ENCODE measurements at places on chromosomes 7 and 10.

DNA sequence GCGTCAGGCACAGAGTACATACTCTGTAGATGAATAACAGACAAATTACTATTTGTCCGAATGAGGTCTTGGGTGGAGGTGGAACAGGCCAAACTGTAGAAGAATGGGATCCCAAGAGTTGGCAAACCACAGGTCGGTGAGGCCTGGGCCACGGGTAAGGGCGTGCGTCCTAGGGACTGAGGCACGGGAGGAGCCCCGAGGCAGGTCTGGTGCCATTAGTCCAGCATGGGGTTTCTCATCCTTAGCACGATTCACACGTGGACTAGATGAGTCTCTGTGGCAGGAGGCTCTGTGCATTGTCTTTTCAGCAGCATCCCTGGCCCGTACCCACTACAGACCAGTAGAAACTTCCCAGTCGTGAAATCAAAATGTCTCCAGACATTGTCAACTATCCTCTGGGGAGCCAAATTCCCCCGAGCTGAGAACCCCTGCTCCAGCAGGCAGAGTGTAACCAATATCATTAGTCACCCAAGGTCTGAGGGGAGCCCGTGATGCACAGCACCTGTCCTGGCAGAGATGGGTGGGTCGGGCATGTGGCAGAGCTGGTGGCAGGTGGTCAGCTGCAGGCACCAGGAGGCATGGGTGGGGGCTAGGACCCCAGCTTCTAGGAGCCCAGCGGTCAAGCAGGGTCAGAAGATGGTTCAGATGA is 61.3 kb downstream of the COL13A1 start:
- no peak for DNase-seq

- no peak for DNase-seq
Observed at GRCh38 chr7:117673839-117674238, 194.0 kb downstream of the CFTR start.

DNA sequence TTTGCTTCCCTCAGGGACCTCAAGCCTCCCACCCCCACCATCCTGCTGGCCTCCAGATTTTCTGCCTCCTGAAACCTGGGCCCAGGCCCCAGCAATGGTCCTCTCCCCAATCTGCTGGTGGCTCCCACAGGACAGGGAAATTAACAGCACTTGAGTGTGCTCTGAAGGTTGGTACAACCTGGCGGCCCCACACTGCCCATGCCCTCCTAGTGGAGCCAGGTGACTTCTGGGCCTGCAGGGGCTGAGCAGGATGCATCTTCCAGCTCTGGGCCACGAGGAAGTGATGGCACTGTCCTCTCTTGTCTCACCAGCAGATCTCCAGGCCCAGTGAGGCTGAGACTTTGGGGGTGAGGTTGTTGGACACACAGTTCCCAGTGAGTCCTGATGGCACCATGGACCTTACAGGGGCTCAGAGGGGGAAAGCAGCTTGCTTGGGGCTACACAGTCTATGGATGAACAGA is 3.6 kb upstream of the ZMIZ1 start:
- no peak for DNase-seq

DNA sequence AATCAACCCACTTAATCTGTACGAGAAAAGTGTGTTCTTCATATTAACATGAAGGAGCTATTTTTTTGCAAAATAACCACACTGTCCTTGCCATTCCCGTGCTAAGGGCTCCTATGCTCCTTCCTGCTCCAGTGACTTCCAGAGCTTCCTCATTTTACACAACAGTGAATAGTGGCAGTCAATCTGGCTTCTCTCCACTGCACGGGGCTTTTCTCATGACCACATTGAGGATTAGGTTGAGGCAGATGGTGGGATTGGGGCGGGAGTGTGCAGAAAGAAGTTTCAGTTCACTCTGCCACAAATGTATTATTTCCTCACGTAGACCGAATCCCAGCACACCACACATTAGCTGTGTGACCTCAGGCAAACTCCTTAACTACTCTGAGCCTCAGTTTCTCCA is 235.1 kb downstream of the ARHGAP12 start:
- DNase-seq, result no peak

DNA sequence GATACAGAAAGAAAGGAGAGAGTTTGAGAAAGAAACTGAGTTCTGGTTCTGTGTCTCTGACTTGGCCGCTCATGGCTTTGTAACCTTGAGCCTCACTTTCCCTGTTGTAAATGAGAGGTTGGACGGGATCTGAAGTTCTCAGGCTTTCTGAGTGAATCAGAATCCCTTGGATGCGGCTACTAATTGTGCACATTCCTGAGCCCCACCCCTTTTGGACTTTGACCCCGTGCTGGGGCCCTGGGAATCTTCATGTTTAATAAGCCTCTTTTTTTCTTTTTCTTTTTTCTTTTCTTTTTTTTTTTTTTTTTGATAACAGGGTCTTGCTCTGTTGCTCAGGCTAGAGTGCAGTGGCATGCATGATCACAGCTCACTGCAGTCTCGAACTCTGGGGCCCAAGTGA is 26.9 kb downstream of the SLC25A28 start:
- no peak for DNase-seq

DNA sequence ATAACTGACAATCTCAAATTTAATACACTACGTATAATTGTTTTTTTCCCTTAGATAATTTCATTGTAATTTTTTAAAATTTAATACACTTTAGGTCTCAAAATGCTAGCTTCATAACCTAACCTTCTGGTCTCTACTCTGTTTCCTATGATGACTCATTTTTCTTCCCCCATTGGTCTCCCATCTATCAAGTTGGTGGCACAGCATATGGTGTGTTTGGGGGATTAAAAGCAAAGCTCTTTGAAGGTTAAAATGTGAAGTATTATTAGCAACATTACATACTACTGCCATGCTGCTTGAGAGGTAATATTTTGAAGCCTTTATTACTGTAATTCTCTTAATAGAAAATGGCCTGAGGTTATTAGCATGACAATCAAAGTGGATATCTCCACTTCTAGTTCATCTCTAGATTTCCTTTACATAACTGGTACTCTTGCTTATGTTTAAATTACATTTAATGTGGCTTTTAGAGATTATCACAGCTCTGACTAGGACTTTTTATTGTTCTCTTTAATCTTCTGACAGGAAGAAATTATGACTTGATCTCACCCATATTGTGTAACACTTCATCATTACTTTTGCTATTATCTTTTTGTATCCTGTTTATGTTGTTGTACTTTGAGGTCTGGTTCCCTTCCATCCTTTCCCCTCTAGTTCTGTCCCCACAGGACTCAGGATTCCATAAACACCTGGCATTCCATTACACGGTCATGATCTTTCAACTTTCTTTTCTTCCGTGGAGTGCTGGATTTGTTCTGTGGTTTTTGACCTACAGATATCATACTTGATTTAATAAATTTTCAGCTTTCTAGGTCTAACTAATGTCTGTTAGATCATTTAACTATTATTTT is 185.1 kb downstream of the SEMA3D start:
- DNase-seq, result no peak

DNA sequence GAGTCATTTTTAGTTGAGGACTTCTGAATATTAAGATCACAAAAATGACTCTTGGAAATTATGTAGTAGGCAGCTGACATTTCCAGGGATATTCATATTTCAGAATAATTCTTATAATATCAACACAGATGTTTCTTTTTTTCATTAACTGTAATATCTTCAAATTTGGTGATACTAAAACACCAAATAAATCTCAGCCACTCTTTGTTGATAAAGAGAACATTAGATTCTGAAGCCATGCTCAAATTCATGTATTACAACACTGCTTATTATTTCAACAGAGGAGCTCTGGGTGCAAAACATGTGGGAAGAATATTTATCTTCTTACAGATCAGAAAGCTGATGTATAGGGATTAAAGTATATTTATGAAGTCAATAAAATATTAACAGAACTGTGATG is 355.4 kb downstream of the CRPPA start:
- DNase-seq, result no peak

DNA sequence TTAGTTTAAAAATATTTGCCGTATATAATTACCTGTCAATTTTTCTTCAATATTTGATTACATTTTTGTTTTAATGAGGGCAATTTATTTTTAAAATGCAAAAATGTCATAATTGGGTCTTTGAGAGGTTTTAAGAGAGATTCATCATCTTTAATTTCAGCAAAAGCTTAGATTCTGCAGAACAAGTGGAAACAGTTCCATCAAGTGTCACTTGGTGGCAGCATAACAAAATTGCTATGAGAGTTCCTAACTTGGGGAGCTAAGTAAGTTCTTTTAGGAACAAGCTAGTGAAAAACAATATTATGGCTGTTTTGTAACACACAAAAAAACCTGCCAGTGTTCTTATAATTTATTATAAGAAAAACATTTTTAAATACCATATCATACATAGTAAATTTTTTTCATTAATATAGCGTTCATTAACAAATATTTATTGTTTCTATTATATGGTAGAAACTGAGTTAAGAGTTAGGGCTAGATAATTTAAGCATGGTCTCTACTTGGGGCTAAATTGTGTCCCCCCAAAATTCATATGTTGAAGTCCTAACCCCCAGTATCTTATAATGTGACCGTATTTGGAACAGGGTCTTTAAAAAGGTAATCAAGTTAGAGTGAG is 155.2 kb downstream of the MAGI2 start:
- no peak for DNase-seq

DNA sequence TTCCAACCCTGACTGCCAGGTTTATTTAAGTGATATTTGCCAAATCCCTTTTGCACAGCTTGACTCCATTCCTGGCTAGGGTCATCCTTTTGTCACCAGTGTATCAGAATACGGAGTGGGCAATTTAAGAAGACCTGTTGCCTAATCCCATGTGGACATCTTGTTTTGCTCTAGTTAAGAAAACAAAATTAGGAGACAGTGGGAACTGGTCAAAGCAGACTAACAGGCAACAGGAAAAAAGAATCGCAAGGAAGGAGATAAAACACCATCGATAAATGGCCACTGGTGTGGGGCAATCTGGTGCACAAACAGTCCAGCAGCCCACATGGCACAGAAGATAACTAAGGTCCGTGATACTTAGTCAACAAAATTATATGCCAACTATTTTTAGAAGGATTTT is 21.4 kb downstream of the KDM7A start:
- DNase-seq, result no peak

- DNase-seq, result no peak
Observed at GRCh38 chr10:12428447-12429135, 79.2 kb downstream of the CAMK1D start.

DNA sequence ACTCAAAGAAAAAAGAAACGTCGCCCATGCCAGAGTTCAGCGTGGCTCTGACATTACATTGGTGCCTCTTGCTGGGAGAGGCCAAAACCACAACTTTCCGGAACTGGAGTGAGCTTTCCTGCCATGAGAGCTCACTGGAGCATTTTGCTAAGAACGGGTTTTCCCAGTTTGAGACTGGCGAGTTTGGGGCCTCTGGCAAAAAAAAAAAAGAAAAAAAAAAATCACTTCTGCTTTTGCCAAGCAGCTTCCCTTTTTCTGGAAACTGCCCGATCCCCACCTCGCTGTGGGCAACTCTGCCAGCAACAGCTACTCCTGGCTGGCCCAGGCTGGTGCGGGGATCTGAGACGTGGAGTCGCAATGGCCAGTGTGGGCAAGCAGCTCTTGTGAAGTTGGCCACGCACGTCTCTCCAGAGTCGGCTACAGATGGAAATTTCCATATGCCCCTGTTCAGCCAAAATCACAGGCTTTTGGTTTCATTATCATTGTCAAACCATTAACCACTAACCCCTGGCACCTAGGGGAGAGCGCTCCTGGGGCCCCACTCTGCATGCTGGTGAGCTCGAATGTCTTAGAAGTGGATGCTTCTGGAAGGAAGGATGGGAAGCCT is 25.7 kb downstream of the PRKAG2 start:
- DNase-seq, result peak; percentile 40

DNA sequence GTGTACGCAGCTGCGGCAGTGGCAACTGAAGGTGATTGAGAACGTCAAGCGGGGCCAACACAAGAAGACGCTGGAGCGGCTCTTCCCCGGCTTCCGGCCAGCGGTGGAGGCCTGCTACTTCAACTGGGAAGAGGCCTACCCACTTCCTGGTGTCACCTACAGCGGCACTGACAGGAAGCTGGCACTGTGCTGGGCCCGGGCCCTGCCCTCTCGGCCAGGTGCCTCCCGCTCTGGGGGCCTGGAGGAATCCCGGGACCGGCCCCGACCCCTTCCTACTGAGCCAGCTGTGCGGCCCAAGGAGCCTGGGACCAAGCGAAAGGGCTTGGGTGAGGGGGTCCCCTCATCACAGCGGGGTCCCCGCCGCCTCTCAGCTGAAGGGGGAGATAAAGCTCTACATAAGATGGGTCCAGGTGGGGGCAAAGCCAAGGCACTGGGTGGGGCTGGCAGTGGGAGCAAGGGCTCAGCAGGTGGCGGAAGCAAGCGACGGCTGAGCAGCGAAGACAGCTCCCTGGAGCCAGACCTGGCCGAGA is 6.5 kb downstream of the ZSWIM8 start:
- no peak for DNase-seq

- peak; percentile 80 for DNase-seq
Observed at GRCh38 chr7:1175967-1176851, 16.2 kb upstream of the ZFAND2A start.

DNA sequence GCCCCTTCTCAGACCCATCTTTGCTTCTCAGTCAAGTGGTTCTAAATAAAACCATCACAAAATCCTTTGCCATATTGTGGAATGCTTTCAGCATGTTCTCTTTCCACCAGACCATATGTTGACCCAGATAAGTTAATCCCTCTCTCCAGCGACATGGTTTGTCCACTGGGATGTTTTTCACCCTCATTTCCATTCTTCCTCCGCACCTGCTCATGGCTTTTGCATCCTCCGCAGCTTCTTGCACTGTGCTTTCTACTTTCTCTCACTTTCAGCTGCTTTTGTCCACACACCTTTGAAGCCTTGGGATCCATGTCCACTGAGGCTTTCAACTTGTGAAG is 52.3 kb upstream of the WAC start:
- no peak for DNase-seq

- no peak for DNase-seq
Observed at GRCh38 chr10:978826-979421, 9.3 kb upstream of the GTPBP4 start.

DNA sequence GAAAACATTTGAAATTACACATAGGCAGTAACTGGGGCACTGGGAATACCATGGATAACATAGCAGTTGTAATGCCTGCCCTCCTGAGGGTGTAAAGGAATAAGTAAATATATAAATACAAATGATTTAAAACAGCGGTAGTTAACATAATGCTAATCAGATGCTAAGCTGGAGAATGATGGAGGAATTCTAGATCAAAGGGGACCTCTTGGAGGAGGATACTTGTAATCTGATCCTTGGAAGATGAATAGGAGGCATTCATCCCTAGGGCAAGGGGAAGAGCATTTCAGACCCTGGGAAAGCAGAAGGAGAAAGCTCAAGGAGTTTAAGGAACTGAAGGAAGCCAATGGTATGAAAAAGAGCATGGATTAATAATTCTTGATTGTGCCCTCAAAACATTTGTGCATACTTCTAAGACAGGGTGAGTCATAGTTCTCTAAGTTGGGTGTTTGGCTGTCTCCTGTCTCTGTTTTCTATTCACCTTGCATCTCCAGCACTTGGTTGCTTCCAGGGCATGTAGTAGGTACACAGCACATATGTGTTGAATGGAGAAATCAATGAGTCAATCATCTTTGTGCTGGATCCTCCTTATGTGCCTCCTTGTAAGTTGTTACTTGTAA is 54.8 kb upstream of the PLPP4 start:
- no peak for DNase-seq
